Posterior cingulate gyrus (tissue), 11 donors: ENCODE measurements at places on chromosomes 2 and 18.

DNA sequence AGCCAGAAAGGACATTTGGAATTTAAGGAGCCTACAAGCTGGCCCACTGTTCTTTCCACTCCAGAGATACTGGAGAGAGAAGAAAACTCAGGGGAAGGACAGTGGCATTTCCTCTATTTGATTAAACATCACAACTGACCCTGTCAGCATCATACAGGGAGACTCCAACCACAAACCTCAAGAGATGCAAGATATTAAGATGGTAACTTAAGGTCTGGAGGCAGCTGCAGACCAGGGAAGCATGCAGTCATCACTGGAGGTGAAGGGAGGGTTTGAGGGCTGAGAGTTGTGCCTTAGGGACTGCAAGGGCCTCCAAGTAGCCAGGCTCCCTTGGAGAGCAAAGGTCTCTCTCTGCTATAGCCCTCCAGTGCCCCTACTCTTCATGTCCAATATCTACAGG, 67.4 kb downstream of the RNF152 start:
- no peak for DNase-seq

DNA sequence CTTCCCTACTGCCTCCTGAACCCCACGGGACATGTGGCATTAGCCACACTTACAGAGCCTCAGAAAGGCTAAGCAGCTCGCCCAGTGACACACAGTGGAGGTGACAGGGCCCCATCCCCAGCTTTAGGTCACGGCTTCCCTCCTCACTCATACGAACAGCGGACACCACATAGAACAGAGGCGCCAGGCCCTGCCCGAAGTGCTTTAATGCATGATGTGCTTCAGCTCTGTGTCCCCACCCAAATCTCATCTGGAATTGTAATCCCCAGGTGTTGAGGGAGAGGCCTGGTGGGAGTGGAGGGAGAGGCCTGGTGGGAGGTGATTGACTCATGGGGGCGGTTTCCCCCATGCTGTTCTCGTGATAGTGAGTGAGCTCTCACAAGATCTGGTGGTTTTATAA, 135.3 kb downstream of the PTGR3 start:
- DNase-seq = no peak

GRCh38 chr18:48968412-48969215, 17.8 kb upstream of the SMAD7 start:
- no peak for DNase-seq

DNA sequence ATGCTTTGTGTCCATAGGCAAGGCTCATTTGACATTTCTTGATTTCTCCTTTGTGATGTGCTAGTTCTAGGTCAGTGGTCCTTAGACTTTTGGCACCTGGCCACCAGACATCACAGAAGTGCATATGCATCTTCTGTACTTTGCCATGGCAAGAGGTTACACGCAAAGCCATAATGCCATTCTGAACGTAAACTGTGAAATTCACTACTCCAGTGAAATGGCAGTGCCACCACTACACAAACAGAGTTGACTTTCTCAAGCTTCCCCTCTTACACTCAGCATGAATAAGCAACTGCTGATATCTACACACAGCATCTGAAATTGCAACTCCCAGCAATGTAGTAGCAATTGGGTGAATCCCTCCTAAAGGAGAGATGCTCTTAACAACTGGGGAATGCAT, 729.3 kb downstream of the DPP10 start:
- DNase-seq = no peak

- DNase-seq = no peak
Observed at GRCh38 chr2:3598912-3599854, 4.3 kb downstream of the COLEC11 start.

DNA sequence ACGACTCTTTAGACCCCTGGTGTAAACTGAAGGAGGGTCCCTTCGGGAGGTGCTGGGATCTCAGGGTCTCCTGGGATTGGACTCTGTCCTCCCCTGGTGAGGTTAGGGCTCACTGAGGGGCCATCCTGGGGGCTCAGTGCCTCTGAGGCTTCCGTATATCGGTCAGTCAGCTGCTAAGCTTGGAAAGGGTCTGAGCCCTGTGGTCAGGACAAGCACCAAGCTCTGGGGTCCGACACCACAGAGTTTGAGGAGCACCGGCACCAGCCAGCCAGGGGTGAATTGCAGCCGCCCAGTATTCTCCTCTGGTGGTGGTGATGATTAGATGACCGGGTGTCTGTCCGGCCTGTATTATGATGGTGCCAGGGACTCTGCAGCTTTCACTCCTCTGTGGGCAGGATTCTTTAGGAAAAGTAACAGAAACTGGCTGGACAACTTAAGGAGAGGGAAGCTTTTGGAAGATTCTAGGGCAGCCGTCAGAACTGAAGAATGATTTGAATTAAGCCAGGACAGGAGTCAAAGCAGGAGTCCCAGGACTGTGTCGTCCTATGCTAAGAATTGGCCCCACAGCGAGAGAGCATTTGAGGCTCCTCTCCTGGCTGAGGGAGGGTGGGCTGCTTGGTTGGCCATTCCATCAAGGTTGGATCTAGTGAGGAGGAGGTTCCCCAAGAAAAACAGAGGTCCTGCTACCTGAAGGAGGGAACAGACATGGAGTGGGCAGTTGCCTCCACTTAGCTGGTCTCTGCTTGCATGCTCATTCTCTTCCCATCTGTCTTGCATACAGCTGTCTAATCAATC, 158.6 kb upstream of the HS6ST1 start:
- no peak for DNase-seq

DNA sequence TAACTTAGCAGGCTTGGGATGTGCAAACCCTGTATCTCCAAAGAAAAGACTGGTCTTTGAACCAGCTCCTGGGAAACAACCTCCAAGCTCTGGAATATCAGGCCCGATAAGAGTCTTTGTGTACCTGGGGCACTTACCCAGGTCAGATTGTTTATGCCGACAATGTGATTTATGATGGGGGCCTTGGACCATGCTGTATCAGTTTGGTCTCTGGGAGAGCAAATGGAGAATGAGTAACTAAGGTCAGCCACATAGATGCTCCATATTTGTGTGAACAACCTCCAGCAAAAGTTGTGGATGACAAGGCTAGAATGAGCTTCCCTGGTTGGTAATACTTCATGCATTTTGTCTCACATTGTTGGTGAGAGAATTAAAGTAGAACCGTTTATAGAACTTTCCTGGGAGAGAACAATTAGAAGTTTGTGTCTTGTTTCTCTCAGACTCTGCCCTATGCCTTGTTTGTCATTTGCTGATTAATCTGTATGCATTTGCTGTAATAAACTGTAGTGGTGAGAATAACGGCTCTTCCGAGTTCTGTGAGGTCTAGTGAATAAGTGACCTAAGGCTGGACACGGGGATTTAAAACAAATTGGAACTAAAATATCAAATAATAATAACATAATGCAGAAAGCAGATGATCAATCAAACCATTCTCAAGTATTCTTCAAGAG, 259.1 kb downstream of the XIRP2 start:
- no peak for DNase-seq

DNA sequence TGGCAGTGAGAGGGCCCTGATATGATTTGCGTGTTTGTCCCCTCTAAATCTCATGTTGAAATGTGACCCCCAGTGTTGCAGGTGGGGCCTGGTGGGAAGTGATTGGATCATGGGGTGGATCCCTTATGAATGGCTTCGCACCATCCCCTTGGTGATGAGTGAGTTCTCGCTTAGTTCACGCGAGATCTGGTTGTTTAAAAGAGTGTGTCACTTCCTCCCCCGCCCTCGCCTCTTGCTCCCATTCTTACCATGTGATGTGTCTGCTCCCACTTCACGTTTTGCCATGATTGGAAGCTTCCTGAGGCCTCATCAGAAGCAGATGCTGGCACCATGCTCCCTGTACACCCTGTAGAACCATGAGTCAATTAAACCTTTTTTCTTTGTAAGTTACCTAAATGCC, 319.9 kb upstream of the ID2 start:
- DNase-seq = no peak

DNA sequence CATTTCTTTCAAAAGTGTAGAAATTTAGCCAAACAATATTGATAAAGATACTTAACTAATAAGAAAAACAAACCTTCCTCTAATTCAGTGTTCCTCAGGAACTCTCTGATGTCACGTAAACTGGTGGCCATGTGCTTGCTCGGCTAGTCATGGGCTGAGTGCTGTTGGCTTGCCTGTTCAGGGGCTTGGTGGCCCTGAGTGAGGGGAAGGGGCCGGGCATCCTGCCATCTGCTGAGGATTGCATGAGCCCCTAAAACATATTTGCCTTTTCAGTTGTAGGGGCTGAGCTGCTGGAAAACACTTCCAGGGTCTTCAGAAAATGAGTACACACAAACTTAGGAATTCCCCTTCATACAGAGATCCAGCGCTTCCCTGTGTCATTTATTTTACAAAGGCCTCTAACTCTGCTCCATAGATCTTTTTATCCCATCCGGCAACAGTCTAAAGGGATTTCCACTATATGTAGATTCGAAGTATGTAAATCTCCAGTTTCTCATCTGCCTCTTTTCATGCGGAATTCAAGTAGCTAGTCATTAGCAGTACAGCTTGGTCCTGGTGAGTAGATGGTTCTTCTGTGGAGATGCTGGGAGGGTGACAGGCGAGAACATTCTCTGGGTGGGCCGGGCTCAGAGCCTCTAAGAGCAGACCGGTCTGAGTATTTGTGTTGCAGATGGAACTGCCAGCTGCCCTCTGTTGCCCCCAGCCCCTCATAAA, 20.1 kb upstream of the NFATC1 start:
- no peak for DNase-seq

- no peak for DNase-seq
Observed at GRCh38 chr2:6880200-6880733, 2.7 kb downstream of the RSAD2 start.

GRCh38 chr18:11511434-11512095, 97.8 kb upstream of the SLC35G4 start:
- no peak for DNase-seq

DNA sequence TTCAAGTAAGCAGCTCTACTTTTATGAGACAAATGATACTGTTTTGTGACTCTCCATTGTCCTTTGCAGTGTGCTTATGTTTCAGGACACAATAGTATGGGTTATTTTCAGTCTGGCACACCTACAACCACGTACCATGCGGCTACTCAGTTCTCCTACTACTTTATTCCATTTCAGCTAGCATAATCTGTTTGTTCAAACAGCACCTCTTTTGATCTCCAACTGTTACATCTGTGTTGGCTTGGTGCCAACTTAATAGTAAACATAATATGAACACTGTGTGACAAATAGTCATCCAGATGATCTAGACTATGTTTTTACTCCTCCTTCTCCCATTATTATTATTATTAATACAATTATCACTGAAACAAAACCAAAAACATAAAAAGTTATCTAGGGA, 40.5 kb downstream of the MYO3B start:
- DNase-seq = no peak

DNA sequence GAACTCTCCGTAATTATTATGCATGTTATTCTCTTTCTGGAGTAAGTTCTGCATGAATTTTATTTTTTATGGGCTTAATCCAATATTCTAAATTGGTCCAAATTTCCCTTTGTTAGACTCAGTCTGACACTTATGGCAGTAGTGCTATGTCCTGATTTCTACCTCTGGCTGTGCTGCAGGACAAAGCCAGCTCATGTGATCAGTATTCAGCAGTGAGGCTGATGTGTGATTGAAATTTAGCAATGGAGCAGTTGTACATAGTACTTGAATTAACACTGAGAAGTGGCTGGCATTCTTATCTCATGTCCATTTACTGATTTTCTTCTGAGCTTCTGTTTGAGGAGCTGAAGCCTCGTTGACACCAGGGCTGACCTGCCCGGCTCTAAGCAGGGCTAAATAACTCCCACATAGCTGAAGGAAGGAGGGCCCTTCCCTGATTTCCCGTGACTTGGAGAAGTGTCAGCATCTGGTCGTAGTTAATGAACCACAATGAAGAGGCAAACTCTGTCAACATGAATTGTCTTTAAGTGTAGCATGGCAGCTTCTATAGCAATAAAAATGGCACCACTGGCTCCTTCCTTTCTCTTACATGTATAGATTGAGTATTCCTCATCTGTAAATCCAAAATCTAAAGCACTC, 159.0 kb upstream of the RASGRP3 start:
- DNase-seq = no peak

DNA sequence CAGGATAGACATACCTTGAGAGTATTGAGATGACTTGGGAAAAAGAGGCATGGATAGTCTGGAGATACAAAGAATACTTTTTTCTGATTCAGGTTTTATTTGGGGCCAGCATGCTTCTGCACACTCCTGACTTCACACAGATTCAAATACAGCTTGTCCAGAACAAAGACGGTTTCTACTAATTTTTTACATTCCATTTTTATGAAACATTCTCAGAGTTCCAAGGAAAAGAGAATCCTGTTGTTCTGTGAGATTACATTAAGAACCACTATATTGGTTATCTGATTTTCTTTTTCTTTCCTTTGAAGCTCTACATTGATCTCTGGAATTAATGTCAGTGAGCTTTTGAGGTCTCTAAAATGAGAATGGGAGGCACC, 41.0 kb downstream of the PTPRM start:
- no peak for DNase-seq

GRCh38 chr18:74116633-74117554, 30.7 kb downstream of the FBXO15 start:
- DNase-seq = no peak

GRCh38 chr18:35131387-35132020, 90.3 kb downstream of the MAPRE2 start:
- peak; percentile 76 for DNase-seq

DNA sequence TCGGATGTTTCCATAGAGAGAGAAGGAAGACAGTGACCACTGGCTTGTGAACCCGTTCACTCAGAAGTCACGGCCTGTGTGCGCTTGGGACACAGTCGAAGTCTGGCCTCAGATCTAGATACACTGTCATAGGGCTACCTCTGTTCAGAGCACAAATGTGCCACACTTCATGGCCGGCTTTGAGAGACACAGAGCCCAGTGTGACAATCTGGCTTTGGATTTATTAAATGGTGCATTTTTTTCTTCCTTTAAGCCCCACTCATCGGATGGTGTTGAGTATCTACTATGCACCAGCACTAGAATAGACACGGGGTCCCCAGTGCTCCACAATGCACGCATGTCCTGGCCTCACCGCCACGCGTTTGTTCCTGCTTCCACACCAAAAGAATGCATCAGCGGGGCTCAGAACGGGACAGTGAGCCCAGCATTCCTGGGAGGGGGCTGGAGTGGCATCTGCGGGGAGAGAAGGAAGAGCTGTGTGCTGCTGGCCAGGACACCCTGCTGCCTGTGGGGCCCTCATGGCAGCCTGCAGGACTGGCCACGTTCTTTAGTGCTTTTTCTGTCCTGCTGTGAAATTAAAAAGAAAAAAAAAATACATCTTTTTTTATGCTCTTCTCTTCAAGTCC, 738.9 kb upstream of the SALL3 start:
- no peak for DNase-seq

DNA sequence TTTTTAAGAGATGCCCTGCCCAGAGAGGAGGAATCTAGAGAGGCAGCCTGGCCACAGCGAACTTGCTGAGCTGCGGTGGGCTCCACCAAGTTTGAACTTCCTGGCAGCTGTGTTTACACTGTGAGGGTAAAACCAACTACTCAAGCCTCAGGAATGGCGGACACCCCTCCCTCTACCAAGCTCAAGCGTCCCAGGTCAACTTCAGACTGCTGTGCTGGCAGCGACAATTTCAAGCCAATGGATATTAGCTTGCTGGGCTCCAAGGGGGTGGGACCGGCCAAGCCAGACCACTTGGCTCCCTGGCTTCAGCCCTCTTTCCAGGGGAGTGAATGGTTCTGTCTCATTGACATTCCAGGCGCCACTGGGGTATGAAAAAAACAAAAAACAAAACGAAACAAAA, 289.4 kb downstream of the KCNS3 start:
- no peak for DNase-seq
